ENCODE measurements at places on chromosomes 1 and 21. TPM values are rescaled to one million over a fixed set of nuclear protein-coding genes. Genes with fewer than 3 reads are reported as not detected.

The HSPA6 gene
- 3.9 TPM for total RNA-seq

The GJA4 gene
- 25.1 TPM for total RNA-seq

The TFF3 gene
- 3.3 TPM for total RNA-seq

The MYBPH gene
- total RNA-seq, result not detected

The OLFML2B gene
- total RNA-seq, result 21.1 TPM

The GBP3 gene
- 23.3 TPM for total RNA-seq

The PCP4 gene
- total RNA-seq, result 2.7 TPM

The OXCT2 gene
- total RNA-seq, result 0.24 TPM

The SPRR2A gene
- not detected for total RNA-seq

The C1QC gene
- total RNA-seq, result 939 TPM

The ADORA3 gene
- total RNA-seq, result 16.9 TPM

The TMEM240 gene
- 3.9 TPM for total RNA-seq

The PLEKHN1 gene
- not detected for total RNA-seq

The NASP gene
- total RNA-seq, result 64.6 TPM

The LRIF1 gene
- 5.9 TPM for total RNA-seq
